ENCODE measurements at places on chromosomes 7 and 10.

GRCh38 chr7:4962872-4963775 is 4.1 kb upstream of the MMD2 start:
- DNase-seq = no peak

GRCh38 chr7:33504266-33504665 is 374.9 kb downstream of the BBS9 start:
- no peak for DNase-seq

GRCh38 chr10:50467209-50467608 is 156.5 kb downstream of the SGMS1 start:
- no peak for DNase-seq

DNA sequence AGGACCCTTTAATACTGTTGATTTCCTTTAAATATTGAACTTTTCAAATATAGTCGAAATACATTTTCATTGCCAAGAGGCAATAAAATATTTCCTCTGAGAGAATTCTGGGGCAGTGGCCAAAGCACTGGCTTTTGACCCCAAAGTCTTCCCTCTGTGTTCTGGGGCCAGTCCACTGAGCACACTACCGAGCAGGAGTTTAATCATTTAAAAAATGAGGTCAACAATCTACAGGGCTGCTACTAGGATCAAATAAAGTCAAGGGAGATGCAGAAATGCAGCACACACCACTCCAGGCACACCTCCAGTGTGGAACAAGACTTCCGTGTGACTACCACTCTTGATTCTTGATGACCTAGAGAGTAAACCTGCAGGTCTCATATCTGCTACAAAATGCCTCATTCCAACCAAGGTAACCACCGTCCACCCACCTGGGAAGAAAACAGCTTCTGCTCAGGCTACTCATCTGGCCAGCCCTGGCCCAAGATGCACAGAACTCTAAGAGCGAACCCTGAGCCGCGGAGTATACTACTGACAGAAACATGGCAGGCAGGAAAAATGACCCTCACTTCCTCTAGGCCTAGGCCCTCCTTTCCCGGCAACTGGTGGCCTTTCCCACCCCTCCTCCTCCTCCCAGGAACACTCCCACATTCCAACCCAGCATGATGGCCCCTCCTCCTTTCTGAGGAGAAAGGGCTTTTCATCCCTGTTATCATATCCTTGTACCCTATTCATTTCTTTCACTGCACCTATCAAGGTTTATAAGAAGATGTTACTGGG is 97.7 kb downstream of the ALOX5 start:
- DNase-seq = no peak

DNA sequence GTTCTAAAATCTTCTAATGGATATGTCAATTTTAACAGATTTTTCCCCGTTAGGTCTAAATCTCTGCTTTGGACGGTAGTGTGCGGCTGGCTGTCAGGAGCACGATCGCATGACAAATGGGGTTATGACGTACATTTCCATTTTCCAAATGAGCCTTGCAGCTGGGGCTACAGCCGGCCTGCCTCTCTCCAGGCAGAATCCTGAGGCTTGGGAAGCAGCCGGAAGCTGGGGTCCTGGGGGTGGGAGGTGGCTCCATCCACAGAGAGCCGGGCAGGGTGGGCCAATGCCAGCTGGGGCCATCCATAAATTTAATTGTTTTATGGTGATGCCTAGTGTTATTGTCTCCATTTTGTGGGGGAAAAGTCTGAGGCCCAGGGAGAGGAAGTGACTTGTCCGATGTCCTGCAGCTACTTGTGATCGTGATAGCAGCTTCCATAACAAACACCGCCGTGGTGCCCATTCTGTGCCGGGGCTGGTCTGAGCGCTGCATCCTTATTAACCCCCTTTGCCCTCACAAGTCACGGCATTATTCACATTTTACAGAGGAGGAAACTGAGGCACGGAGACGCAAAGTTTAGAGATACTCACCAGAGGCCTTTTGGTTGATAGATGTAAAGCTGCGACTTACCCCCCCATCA is 53.0 kb upstream of the EBF3 start:
- no peak for DNase-seq

DNA sequence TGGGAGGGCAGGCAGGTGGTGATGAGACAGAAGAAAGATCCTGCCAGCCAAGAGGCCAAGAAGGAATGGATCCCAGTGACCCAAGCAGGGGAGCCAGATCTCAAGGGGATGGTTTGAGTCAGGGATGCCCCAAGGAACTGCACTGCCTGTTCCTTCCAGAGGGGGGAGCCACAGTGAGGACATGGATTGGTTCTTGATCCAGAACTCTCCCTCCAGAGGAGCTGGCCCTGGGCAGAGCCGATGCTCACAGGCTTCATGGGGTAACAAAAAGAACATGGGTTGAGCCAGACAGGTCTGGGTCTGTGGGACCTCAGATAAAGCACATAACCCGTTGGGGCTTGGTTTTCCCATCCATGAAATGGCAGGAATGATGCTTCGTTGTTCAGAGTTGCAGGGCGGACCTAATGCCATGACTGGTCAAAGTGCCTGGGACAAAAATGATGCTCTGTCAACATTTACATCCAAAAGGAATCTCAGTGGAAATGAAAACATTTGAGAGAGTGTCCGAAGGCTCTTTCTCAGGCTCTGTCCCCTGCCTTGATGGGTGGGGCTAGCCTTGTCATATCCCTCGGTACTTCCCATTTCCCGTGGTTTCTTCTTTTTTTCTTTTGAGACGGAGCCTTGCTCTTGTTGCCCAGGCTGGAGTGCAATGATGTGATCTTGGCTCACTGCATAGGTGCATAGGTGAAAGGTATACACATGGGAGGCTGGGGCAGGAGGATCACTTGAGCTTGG is 4.7 kb upstream of the DENND2A start:
- DNase-seq = no peak

- DNase-seq = no peak
These were observed 12.3 kb downstream of the SFXN3 start for GRCh38 chr10:101043363-101043707.

DNA sequence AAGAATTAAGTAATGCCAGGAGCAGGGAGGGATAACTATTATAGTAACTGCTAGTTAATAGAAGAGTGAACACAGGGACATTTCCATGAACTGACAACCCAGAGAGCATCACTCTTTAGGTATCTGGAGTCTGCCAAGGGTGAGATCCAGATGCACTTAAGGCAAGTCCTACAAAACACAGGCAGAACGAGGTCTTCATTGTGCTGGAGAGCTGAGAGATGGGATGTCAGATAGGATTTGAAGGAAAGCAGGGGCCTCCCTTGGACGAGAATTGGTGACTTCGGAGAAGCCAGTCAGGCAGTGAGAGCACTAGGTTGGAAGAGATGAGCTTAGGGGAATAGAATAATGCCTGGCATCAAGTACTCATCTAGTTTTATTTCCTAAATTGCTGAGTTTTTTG is 684.5 kb downstream of the GATA3 start:
- no peak for DNase-seq

DNA sequence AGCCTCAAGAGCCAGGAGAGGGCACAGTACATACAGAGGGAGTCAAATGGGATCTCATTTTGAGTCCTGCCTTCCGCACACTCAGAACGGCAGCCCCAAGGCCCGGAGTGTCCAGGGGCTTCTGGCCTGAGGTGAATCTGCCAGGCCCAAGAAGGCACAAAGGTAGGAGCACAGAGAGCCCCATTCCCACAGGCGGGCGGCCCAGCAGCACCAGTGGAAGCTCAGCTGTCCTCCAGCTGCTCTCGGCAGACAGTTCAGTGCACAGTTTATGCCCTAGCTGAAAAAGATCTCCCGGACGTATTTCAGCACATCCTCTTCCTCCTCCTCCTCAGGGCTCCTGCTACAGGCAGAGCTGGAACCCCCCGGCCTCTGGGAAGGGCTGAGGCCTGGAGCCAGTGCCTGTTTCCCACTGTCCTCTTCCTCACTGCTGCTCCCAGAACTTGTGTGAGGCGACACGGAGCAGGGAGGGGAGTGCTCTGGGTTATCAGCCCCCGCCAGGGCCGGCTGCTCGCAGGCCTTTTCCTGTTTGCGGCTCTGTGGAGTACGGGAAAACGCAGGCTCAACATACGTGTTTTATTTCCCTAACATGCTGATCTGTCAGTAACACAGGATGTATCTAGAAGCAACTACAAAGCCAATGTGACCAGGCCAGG is 4.0 kb downstream of the CYREN start:
- no peak for DNase-seq

DNA sequence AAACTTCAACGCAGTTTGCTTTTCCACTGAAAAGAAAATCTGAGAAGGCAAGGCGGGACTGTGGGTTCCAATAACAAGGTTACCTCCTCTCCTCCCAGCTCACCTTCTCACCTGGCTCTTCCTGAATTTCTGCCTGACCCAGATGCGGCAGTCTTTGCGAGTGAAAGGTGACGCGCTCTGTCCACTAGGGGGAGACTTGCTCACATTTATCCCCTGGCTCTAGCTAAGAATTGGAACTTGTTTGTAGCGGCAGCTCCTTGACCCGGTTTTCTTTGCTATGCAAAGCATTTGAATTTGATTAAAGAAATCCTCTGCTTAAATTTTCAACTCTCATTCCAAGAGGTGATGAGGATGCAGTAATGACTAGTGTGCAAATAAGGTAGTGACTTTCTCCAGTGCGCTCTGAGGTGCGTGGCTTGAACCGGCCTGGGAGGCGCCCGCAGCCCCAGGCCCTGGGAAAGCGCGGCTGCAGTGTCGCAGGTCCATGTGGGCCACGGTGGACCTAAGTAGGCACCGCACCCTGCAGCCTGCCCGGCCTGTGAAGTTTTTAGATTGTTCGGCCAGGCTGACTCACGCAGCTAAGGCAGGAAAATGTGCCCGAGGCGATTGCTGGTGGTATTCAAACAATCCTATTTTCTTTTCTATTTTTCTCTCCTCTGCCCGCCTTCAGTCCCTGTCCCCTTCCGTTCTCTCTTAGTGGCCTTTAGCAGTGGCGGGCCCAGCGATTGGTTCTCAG is 336.9 kb upstream of the NPSR1 start:
- peak; percentile 1 for DNase-seq

DNA sequence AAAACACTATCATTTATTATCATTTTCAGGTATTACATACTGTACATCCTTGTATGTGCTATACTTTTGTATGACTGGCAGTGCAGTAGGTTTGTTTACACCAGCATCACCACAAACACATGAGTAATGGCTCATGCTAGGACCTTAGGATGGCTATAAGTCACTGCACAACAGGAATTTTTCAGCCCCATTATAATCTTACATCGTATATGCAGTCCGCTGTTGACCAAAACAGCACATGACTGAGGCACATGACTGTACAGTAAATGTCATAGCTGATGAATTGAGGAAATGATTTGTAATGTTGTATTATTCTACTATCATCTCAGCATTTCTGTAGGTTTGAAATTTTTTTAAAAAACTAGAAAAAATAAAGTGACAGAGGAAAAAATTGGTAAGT is 38.6 kb downstream of the BPGM start:
- no peak for DNase-seq

- no peak for DNase-seq
These were observed 441.0 kb upstream of the NPVF start for GRCh38 chr7:25669281-25669781.

DNA sequence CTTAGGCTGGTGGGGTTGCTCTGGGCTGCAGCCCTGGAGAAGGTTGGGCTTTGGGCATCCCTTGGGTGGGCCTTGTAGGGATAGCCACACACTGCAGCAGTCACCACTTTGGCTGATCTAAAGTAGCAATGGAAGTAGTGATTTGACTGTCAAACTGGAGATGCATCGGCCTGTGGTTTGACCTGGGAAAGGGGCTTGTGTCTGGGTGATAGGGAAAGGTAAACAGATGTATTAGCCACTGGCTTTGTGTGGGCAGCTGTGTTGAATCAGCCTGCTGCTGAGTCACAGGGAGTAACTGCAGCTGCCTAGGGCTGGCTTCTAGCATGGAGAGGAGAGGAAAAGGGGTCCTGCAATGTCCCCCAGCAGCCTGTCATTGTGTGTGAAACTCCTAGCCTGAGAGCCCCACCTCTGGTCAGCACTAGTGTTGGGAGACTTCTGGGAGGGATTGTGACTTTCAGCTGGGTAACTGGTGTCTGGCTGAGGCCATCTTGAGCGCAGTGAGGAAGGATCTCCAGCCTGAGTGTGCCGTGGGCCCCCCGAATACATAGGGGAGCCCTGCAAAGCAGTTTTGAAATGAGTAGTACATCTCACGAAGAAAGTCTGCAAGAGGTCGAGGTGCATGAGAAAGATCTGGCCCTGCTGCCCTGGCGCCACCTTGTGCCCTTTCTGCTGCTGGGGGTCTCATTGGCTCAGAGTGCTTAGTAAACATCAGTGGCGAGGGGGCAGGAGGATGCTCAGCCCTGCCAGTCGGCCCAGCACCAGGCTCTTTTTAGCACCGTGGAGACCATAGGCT is 117.3 kb downstream of the FANK1 start:
- peak; percentile 21 for DNase-seq

- no peak for DNase-seq
These were observed 74.6 kb upstream of the ATP6V0A4 start for GRCh38 chr7:138872576-138872975.

DNA sequence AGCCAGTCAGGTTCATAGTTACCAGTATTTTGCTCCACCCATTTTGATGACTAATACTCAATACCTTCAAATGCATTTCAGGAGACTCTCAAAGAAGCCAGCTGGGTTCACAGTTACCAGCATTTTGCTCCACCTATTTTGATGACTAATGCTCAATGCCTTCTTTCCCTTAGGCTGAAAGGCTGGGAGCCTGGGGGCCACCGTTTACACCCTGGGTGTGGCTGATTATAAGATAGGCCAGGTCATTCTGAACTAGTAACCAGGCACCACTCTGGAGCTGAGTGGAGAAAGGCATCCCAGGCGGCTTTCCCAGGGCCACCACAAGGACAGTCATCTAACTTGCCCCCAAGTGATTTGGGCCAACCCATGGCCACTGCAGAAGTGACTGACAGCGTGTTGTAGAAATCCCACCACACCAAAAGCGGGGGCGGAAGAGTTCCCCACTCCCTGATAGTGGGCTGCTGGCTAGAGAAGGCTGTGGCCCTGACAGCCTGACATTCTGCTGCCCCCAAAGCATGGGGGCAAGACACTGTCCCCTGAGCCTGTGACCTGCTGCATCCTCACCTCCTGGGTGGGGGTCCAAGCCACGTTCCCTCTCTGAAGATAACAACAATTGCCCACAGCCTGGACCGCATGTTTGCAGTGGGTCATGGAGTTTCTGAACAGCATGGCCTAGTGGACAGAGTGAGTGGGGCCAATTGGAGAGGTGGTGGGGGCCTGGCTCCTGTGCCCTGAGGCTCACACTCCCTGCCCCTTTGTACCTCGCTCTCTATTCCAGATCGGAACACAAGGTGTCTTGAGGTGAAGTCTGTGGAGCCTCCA is 23.0 kb upstream of the ZNF488 start:
- DNase-seq = no peak

- DNase-seq = no peak
These were observed 300.9 kb downstream of the WDR11 start for GRCh38 chr10:121152033-121152432.

- DNase-seq = no peak
These were observed 73.1 kb upstream of the ADAM12 start for GRCh38 chr10:126461289-126461940.

GRCh38 chr7:148270576-148270975 is 320.0 kb upstream of the C7orf33 start:
- no peak for DNase-seq

GRCh38 chr10:124173298-124173900 is 80.0 kb upstream of the CHST15 start:
- no peak for DNase-seq

GRCh38 chr7:113099284-113099919 is 12.8 kb upstream of the GPR85 start:
- no peak for DNase-seq

GRCh38 chr10:28365840-28366239 is 63.0 kb upstream of the MPP7 start:
- no peak for DNase-seq
